ENCODE measurements at places on chromosomes 13 and 19. TPM values are rescaled to one million over a fixed set of nuclear protein-coding genes. Genes with fewer than 3 reads are reported as not detected.

- DNase-seq = no peak
Measured at GRCh38 chr19:1289686-1290025, 4.0 kb downstream of the EFNA2 start.

DNA sequence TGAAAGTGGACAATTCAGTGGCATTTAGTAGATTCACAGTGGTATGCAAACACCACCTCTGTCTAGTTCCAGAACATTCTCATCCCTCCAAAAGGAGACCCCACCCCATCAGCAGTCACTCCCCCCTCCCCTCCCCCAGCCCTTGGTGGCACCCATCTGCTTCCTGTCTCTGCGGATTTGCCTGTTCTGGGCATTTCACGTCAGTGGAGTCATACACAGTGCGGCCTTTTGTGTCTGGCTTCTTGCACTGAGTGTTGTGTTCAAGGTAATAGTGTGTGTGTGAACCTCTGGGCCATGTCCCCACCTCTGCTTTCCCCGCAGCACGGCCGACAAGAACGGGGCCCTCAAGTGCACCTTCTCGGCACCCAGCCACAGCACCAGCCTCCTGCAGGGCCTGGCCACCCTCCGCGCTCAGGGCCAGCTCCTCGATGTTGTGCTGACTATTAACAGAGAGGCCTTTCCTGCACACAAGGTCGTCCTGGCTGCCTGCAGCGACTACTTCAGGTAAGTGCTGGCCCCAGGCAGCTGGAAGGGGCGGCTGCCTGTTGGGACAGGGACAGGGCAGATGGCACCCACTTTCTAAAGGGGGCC, 19.4 kb upstream of the CRTC1 start:
- no peak for DNase-seq

- no peak for DNase-seq
Measured at GRCh38 chr13:98390086-98390715, 186.7 kb downstream of the STK24 start.

DNA sequence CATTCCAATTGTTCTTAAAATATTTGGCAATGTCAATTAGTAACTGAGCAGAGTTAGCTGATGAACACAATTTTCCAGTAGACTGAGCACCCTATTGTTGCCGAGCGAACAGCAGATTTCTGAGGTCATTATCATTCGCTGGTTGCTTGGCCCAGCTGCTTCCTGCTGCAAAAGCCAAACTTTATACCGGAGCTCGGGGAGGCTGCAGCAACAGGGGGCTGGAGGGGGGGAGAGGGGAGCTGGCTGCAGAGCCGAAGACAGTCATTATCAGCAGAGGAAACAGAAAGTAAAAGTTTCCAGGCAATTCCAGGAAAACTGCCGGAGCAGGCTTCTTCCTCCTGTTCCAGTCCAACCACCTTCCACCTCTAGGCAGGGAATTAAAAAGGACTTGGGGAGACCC, 77.9 kb downstream of the ZNF536 start:
- no peak for DNase-seq

GRCh38 chr19:48213959-48214358, 41.8 kb downstream of the CARD8 start:
- DNase-seq = no peak

DNA sequence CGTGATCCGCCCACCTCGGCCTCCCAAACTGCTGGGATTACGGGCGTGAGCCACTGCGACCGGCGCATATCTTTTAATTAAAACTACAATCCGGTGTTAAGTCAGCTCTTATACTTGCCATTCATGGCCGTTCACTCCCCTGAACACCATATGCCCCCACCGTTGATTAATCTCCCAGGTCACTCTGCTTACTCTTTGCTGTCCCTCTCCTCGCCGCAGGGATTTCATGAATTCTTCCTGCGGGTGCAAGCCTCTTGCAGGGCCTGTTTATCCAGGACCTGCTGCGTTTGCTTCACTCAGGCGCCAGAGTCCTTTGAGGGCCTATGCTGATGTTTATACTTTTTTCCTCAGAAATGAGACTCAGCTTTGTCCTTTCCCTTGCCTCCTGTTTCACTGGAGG, 996 bp downstream of the ERVV-2 start:
- no peak for DNase-seq

DNA sequence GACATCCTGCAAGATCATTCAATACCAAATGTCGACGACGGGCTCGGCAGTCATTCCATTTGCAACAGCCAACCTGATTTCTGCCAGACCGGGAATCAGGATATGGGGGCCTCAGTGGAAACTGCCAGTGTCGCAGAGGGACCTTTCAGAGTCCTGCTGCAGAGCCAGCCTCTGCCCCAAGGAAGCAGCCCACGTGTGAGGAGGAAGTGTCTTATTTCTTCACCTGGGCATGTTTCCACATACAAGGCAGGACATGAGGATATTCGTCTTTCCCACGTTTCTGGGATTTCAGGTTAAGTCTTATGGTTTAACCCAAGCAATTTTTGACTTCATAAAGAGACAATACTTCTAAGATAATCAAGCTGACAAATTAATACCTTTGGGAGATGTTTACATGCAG, 69.9 kb downstream of the ABCC4 start:
- DNase-seq = no peak

DNA sequence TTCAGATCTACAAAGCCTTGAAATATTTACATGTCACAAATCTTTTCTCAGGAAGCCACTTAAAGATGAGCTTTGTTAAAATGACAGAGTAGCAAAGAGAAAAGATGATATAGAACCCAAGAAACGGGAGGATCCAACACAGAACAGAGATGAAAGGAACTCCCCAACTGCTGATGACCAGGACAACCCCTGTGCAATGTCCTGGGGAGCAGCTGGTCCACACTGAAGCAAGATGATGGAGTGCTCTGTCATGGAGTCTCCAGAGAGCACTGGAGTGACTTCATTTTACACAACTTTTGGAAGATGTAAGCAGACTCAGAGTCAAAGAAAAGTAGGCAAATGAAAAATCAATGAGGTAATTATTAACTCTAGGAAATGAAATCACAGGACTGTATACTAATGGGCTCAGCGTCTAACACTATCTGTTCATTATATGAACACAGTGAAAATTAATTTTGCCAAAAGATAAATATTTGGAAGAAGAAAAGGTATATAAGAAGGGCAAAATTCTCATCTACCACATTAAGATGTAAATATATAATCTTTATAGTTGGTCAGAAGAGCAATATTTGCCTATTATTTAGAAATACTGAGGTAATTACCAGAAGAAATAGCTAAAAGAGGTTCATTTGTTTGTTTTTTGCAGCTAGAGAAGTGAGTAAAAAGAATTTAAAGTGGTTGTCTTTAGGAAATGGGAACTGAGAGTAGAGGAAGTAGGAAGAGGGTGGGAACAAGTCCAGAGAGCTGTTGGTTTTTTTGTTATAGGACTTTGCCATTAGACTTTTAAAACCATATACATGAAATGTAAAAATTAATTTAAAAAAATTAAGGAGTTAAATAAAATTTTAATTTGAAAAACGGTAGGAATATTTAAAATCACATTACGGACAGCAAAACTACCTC, 30.5 kb downstream of the MTRF1 start:
- no peak for DNase-seq

RDH8 gene
- not detected for total RNA-seq

NLRP9 gene
- total RNA-seq = not detected

FGF22 gene
- 1.5 TPM for total RNA-seq

SMIM24 gene
- total RNA-seq = not detected

Measured in HCT116 (cell line).